ENCODE measurements at places on chromosomes 16 and 17. TPM values are rescaled to one million over a fixed set of nuclear protein-coding genes. Genes with fewer than 3 reads are reported as not detected.

MPV17L gene
- 0.62 TPM for total RNA-seq

DRC3 gene
- 2.0 TPM for total RNA-seq

HCFC1R1 gene
- 21.2 TPM for total RNA-seq

MYH1 gene
- not detected for total RNA-seq

SHISA9 gene
- total RNA-seq = not detected

CTF1 gene
- total RNA-seq = 3.6 TPM

SCN4A gene
- not detected for total RNA-seq

SDK2 gene
- total RNA-seq = 0.49 TPM

CDH16 gene
- not detected for total RNA-seq

PTX4 gene
- total RNA-seq = not detected

MT1X gene
- 32.3 TPM for total RNA-seq

KRT28 gene
- not detected for total RNA-seq

UTS2R gene
- not detected for total RNA-seq

PRAC1 gene
- total RNA-seq = not detected
